OCI-LY7 (cell line): ENCODE measurements at places on chromosomes 12 and 14. TPM values are rescaled to one million over a fixed set of nuclear protein-coding genes. Genes with fewer than 3 reads are reported as not detected.

GRCh38 chr14:75630695-75631452 is 29.8 kb downstream of the ERG28 start:
- DNase-seq = no peak

DNA sequence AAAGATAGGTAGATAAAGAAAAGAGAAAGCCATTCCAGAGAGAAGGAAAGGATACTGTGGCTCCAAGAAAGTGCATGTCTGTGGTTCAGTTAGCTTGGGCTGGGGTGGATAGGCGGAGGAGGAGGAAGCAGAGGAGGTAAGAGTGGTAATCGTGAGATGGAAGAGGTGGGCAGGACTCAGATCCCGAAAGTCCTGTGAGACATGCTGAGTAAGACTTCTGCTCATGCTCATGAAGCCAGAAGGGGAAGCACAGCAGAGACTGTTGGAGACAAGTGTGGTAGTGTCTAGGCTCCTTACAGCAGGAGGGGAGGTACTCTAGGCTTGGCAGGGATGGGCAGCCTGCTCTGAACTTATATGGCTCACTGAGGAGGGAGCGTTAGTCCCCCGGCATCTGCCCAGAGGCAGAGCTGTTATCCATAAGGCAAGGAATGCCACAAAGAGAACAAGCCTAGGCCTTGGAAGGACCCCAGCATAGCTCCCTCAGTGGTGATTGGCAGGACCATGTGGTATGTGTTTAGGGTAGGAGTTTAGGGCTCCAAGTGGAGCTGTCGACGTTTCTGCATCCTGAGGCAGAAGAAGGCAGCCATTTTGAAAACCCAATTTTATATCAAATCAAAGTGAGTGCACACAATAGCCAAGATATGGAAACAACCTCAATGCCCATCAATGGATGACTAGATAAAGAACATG is 135.3 kb downstream of the SMOC1 start:
- DNase-seq = no peak

GRCh38 chr14:52821805-52822250 is 30.4 kb upstream of the GNPNAT1 start:
- no peak for DNase-seq

GRCh38 chr14:51081209-51081608 is 13.7 kb downstream of the TRIM9 start:
- no peak for DNase-seq

DNA sequence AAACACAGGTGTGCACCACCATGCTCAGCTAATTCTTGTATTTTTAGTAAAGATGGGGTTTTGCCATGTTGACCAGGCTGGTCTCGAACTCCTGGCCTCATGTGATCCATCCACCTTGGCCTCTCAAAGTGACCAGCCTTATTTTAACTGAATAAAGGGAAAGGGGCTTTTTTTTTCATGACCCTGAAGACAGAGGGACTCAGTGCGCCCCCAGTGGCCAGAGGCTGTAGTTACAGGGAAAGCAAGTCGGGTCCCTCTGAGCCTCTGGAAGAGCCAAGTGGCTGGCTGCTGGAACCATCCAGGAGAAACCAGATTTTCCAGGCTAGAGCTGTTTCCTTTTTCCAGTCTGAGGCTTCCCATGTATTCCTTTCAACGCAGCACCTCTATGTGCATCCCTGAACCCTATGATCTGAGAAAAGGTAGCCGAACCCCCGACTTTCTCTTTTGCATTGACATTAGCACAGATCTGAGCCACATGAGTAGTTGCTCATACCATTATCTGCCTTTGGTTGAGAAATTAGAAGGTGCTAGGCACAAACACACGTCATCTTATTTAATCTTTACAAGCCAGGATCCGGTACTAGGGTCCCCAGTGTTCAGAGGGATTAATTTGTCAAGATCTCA is 342.7 kb downstream of the CACNA1C start:
- DNase-seq = peak; percentile 56

Gene NKX2-1
- total RNA-seq = not detected in 2 replicates

Gene CLEC2A
- not detected in 2 replicates for total RNA-seq
